Activated T-cell treated with anti-CD3 and anti-CD28 coated beads for 24 hours (primary cell): ENCODE measurements at places on chromosomes 1 and 21.

DNA sequence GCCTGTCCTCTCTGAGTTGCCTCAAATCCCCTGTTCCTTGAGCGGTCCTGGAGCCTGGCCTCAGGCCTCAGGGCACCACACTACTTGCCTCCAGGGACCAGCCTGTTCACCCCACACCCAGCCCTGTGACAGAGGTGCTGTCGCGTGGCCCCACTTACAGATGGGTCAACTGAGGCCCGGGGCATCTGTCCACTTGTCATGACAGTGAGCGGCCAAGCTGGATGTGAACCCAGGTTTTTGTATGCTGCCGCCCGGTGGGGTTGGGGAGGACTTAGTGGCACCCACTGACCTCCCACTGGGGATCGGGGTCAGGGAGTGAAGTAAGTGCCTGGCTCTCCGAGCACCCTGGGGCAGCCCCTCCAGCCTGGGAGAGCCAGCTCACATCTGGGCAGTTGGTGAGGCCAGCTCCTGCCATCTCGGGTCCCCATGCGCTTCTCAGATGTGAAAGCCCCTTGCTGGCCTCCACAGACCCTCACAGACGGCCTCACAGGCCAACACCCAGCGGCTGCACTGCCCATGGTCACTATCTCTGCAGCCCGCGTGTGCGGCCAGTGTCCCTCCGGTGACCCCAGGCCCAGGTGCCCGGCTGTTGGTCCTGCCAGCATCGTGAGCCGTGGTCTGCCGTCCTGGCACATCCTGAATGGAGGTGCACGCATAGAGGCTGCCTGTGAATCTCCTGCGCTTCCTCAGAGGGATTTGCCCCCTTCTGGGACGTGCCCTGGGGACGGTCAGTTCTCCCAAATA lies 9.3 kb upstream of the FAAP20 start:
- DNase-seq = no peak

- DNase-seq = no peak
Measured at GRCh38 chr21:35643176-35643575, 417.1 kb downstream of the SETD4 start.

DNA sequence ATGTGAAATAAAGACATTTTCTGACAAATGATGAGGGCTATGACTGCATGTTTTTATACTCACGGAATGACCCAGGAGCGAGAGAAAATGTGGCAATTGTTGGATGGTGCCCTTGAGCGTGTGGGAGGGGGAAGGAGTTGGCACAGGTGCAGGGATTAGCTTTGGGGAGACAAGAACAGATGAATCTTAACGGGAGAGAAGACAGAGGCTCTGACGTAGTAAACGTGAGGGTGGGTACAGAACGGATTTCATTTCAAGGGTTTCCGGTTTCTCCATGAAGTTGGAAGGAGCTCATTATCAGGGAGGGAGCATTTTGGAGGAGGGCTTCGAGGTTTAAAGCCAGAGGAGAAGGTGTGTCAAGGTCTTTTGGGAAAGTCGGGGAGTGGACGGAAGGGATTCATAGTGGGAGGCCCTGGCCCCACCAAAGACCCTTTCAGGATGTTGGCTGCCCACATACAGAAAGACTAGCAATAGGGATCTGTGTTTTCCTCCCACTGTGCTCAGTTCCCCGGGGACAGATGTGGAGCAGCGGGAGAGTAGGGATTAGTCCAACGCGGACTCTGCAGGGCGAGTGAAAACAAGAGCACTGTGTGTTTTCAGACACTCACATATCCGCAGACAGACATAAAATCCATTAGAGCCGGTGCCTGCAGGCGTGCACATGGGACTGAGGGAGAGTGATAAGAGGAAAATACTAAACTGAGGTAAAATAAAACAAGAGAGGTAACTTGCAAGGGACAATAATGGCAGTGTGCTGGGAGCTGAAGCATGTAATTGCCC lies 584.1 kb downstream of the AJAP1 start:
- DNase-seq = no peak

GRCh38 chr1:184626076-184627006 lies 128.3 kb downstream of the EDEM3 start:
- no peak for DNase-seq

GRCh38 chr1:198122693-198123092 lies 34.1 kb upstream of the NEK7 start:
- DNase-seq = no peak

DNA sequence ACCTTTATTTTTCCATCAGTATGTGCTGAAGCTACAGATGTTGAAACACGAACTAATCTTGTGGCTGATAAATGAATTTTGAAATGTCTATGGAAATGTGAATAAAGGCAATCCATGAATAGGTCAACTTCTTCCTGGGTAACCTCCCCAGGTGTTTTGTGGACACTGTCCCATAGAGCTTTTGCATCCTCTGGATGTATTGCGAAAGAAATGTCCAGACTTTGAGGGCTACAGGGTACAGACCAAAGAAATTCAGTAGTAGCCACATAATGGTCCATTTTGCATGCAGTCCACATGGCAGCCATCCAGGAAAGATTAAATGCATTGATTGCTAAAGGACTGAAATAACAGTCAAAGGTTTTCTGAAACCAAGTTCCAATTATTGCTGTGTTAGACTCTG lies 21.5 kb upstream of the DARS2 start:
- DNase-seq = no peak
